Keratinocyte (primary cell): ENCODE measurements at places on chromosomes 6 and 20. TPM values are rescaled to one million over a fixed set of nuclear protein-coding genes. Genes with fewer than 3 reads are reported as not detected.

DNA sequence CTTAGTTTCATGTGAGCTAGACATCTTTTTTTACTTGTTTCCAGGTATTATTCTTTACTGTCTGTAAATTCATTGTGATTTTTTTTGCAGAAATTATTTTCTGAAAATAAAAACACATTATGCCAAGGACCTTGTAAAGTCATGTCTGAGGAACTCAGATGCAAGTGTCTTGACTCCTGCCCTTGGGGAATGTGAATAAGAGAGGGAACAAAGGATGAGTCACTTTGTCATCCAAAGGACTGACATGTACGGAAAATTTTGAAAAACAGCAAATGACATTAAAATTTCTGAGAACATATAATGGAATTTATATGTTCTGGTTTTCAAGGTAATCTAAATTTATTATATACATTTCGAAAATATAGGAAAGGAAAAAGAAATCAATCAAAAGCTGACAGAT is 660.4 kb downstream of the CD109 start:
- peak; percentile 23 for DNase-seq

DNA sequence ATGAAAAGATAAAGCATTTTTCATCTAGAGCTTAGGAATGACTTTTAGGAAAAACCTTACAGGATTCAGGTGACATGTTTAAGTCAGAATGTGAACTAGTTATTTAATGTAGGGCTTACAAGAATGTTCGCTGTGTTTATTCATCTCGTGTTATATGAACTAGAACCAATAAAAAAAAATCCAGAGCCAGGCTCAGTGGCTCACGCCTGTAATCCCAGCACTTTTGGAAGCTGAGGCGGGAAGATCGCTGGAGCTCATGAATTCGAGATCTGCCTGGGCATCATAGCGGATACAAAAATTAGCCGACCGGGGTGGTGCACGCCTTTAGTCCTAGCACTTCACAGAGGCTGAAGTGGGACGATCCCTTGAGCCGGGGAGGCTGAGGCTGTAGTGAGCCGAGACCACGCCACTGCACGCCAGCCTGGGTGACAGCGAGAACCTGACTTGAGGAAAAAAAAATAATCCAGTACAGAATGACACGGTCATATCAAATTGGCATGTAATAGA is 46.3 kb downstream of the OR2B2 start:
- DNase-seq = no peak

DNA sequence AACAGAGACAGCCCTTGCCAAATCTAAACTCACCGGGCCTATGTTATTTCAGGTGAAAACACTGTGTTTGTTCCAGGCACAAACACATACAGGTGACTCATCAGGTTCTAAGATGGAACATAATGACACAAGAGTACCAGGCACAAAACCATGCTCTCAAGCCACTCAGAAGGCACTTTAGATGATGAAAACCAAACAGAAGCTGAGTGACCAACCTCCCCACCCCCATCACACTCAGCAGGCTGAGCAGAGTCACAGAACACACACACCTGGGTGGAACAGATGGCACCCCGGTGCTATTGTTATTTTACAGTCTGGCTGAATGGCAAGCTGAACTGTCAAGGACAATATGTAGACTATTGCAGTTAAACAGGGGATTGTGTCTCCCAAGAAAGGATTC is 20.6 kb upstream of the NKX2-2 start:
- DNase-seq = no peak

DNA sequence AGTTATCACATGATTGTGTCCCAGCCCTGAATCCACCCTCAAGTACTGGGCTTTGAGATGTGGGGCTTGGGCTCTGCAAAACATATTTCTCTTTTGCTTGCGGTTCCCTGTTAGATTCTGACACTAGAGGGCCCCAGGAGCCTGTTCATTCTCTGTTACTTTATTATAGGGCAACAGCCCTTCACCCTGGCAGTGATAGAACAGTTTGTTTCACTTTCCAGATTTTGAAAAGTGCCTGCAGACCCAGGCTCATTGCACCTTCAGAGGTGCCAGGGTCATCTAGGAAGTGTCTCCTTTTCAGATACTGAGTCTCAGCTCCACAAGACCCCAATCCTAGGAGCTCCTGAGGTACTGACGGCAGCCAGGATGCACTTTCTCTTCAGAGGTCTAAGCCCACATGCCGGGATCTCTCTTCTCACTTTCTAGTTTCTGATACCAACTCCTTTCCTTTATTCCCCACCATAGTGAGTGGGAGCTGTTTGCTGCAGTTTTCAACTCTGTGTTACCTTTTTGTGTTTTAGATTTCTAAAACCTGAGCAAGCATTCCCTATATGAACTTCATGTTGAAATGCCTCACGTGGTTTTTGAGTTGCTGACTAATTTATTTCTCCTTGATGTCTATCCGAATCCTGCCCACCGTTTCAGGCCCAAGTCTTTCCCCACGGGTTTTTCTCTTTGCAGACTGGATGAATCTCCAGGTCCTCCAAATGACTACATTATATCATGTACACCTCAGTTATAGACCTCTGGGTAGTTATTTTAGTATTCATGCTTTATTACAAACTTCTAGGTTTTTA is 10.9 kb downstream of the ABT1 start:
- DNase-seq = no peak

DNA sequence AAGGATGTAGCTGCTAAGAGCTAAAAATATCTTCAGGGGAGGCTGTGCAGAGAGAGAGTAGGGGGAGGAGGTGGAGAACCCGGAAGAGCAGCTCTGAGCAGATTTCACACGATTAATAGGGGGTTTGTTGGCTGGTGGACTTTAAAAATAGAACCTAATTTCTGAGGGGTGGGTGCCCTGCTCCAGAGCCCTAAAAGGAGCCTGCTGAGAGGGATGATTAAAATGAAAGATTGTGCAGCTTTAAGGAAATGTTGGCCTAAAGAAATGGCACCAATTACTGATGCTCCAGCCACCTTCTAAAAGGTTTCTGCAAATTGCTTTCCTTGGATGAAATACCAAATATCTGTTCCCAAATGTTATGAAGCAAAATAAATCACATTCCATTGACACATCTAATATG is 202.8 kb upstream of the BTBD3 start:
- DNase-seq = no peak

DNA sequence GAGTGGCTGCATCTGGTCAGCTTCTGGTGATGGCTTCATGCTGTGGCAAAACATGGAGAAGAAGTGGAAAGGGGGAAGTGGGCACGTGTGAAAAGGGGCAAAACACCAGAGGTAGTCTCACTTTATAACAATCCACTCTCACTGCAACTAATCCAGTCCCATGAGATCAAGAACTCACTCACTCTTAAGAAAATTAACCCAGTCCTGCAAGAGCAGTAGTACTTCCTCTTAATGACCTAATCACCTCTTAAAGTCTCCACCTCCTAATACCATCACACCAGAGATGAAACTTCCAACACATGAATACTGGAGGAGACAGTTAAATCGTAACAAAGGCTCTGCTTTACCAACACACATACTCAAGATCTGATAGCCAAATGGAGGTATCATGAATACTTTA is 152.6 kb downstream of the THEMIS start:
- DNase-seq = no peak

- peak; percentile 50 for DNase-seq
These were observed 136.5 kb upstream of the PRND start for GRCh38 chr20:4585104-4585753.

Gene OPRM1
- not detected in 3 replicates for polyA plus RNA-seq

DNA sequence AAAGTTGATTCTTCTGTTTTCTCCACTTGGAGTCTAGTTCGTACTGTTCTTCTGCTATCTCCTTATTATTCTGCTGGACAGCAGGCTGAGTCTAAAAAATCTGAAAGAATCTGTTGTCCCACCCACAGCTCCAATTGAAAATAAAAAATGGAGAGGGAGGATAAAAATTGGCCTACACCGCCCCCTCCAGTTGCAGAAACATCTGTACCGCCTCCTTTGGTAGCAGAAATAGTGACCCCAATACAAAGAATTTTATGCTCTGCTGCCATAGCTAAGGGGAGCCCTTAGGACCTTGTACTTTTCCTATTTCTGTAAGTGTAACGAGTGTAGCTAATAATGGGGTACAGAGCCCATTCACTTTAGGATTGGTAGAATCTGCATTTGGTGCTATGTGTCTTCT is 4.9 kb upstream of the FKBP1A start:
- no peak for DNase-seq

DNA sequence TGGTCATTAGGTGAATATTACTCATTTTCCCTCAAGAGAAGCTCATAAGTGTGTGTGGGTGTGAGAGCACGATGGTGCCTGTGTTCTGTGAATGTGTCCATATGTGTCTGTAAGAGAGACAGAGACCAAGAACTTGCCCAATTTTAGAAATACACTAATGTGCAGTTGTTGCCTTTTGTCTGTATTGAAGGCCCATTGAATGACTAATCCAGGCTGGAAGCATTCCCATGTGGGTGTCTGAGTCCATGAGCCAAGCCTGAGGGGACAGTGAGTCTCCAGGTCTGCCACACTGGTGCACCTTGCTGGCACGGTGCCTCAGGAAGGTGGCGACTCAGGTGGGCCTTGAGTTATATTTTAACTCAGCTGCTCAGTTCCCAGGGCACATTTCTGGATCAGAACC is 25.5 kb upstream of the ASXL1 start:
- DNase-seq = no peak

DNA sequence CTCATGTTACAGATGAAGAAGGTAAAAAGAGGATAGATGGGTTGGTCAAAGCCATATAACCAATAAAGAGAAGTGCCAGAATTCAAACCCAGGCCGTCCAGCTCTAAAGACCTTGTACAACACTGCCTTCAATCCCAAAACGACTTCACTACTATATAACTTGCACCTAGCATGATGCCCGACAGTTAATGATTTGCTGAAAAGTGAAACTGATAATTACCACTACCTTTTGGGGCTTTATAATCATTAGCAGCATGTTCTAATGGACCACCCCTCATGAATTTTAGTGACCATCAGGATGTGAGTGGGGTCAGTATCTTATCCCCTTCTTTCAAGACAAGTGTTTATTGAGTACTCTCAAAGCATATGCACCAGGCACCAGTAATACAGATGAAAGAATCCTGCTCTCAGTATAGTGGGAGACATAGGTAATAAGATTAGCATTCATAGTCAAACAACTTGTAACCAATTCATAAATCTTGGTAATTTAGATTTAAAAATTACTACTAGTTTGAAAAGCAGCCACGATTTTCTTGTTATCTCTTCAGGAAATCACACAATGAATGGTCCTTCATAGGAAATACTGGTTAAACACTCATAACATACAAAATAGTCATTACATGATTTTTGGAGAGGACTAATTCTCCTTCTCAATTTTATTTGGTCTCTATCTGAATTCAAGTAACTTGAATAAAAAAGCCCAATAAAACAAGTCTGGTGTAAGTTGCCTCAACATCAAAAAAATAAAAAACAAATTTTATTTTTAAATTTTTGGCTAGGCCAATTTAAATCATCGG is 98.0 kb downstream of the EPB41L2 start:
- no peak for DNase-seq
